Activated naive CD4-positive, alpha-beta T cell treated with anti-CD3 and anti-CD28 coated beads, Interleukin-2, amount 50 U/mL, for 16 hours (primary cell): ENCODE measurements at places on chromosomes 16 and 17.
A peak's percentile ranks its signal among the peaks of the same experiment; 100 is the strongest.

GRCh38 chr16:27228045-27228444 is 24.7 kb downstream of the KDM8 start:
- no peak for DNase-seq

GRCh38 chr16:1908983-1909382 is 9.2 kb downstream of the HS3ST6 start:
- DNase-seq: no peak

- DNase-seq: peak; percentile 72
Observed at GRCh38 chr16:67244387-67245185, 2.7 kb downstream of the FHOD1 start.

GRCh38 chr17:42623732-42624596 is 14.5 kb downstream of the TUBG1 start:
- no peak for DNase-seq

GRCh38 chr16:56774016-56774680 is 44.2 kb downstream of the NUP93 start:
- DNase-seq: no peak

- DNase-seq: no peak
Observed at GRCh38 chr17:10652984-10653659, 4.0 kb downstream of the MYH3 start.

DNA sequence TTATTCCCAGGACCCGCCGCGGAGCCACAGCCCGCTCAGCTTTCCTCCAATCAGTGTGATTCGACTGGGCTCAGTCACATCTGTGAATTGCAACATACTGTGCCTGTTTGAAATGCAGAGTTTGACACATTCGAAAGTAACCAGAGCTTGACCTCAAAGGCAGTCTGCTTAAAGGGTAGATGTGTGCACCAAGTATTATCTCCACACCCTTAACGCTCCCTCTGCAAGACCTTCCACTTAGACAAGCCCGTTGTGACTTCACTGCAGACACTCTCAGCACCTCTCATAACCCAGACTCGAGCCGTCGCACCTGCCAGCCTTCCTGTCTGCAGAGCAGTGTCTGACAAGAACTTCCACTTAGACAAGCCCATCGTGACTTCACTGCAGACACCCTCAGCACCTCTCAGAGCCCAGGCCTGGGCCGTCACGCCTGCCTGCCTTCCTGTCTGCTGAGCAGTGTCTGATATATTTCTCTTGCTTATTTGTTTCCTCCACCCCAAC is 3.7 kb downstream of the KLHDC4 start:
- no peak for DNase-seq

DNA sequence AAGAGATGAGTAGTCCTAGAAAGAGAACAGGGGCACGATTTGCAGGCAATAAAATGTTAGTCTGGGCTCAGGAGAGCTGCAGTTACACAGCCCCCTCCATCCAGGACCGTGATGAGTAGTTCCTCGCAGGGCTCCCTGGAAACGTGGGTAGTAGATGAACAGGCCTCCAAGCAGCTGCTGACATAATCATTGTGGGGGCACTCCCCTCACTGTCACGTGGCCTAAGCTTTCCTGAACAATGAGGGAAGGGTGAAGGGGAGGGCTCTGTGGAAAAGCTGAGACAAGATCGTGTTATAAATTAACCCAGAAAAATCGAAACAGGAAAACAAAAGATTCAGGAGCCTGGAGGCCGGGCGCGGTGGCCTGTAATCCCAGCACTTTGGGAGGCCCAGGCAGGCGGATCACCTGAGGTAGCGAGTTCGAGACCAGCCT is 1.3 kb upstream of the PER1 start:
- peak; percentile 65 for DNase-seq

- DNase-seq: no peak
Observed at GRCh38 chr16:24990803-24991202, 24.4 kb downstream of the ARHGAP17 start.

- DNase-seq: peak; percentile 23
Observed at GRCh38 chr16:66695935-66696668, 441 bp downstream of the CMTM4 start.

DNA sequence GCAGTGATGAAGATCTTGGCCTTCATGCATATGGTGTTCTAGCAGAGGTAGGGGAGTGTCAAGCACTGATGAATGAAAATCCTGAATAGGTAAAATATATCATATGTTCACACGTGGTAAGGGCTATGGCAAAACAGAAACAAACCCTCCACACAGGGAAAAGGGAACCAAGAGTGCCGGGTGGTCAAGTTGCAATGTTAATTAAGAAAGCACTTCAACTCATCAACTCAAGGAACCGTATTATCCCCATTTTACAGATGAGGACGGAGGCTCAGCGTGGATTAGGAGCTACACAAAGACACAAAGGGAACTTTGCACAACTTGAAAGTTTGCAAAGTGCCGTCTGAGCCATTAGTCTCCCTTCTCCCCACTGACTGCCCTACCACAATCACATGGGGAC is 28.1 kb upstream of the MEOX1 start:
- DNase-seq: no peak

GRCh38 chr17:9195411-9195810 is 174.1 kb downstream of the NTN1 start:
- no peak for DNase-seq

GRCh38 chr17:82100502-82101298 is 2.7 kb upstream of the FASN start:
- DNase-seq: no peak

DNA sequence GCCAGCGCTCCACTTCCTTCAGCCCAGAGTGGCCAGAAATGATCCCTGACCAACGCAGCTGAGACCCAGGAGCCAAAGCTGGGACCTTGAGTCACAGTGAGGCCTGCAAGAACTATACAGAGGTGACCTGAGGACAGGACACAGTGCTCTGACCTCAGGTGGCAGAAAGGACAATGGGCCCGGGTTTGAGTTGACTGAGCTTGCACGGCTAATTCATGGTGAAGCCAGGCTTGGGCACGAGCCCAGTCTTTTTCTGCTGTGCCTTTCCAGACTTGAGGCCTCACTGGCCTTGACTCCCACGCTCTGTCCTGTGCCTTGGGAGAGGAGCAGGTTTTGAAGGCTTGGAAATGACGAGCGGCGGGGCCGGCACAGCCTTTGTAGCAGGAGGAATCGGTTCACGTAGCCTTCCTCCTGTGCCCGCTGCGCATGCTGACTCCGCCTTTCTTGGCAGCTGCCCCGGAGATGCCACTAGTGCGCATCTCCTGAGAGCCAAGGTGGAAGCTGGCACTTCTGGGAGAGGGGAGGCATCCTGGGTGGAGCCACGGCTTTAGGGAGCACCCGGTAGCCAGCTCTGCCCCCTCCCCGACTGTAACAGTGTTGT is 34.9 kb downstream of the NDEL1 start:
- no peak for DNase-seq

DNA sequence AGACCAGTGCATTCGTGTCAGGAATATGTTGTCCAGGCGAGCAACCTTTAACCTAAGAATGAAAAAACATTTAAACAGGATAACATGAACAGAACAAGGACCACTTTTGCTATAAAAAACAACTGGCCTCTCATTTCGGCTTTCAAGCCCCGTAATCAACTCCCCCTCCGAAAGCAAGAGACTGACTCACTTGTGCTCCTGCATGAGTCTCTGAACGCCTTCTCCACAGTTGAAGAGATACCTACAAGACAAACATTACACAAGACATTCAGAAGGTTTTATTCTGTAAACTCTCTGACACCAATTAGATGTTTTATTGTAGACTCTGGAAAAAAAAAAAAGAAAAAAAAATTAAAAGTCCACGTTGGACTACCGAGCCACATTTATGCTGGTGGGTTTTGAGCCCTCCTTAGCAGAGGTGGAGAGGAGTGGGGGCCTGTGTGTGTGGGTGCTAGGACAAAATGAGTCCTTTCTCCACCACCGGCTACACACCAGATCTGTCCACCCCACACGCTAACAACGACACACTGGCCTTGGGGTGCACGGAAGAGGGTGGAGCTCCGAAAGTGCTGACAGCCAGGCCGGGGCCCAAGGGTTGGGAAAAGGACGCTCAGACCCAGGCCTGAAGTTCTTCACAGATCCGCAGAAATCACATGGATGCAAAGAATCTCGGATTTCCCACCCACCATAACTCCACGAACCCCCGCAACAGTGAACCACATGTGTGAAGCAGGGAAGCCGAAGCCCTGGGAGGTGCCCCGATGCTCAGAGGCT is 759 bp downstream of the ELAC2 start:
- peak; percentile 25 for DNase-seq

DNA sequence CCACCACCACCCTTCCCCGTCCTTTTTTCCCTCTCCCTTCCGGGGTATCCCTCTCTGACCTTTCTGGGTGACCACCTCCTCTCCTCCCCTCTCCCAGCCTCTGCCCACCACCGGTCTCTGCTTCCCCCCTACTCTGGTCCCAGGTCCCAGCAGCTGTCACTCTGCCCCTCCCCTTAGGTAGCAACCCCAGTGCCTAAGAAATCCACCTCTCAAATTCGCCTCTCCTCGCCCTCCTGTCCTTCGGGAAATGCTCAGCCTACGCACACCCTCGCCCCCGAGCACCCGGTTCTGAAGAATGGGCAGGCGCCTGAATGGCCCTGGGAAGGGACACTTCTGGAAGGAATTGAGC is 775 bp upstream of the SP6 start:
- DNase-seq: no peak

GRCh38 chr17:59899099-59899498 is 6.2 kb downstream of the RPS6KB1 start:
- DNase-seq: no peak

DNA sequence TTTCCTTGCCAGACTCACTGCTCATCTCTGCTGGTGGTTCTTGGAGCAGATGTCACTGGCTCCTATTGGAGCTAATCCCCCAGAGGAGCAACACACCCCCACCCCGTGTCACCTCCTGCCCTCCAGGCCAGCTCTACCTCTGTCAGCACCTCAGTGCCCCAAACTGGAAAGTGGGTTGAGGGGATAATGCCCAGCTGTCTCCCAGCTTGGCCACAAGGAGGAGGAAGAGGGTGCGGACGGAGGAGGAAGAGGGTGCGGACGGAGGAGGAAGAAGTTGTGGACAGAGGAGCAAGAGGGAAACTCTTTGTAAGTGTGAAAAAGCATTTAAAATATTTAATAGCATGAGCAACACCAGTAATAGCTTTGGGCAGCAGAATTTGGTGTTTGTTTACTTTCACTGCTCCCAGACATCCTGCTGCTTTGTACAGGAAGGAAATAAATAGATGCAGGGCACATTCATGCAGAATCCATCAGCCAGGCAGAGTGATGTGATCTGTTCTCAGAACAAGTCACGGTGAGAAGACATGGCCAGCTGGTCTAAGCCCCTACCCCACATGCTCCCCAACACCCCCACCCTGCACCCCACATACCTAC is 82.5 kb downstream of the C17orf67 start:
- DNase-seq: no peak

DNA sequence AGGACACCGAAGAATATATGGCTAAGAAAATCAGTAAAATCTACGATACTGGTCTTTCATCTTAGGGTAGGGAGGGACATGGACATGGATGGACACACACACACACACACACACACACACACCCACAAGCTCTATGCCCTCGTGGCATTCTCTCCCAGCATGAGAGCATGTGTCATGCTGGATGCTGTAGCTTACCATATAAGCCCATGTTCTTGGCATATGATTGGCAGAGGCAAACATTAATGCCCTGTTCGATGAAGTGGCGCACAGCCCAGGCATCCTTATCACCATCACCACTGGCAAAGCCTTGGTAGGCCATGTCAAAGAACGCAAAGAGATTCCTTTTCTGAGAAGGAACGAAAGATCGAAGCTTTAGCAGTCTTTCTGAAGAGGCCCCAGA is 17.6 kb downstream of the GOT2 start:
- no peak for DNase-seq

DNA sequence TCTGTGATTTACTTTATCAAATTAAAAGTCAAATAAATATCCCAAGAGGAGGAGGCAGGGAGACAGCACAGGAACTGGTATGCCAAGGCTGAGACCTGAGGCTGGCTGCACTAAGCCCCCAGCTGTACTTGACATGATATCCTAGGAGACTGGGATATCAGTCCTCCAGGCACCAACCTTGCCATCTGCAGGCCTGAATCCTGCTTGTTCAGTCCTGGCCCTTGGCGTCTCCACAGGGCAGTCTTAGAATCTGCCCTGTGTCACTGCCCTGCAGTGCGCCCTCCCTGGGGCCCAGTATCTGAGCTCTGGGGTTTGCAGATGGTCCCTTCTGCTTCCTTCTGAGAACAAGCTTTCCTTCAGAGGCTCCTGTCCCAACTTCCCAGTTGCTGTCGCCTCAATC is 75.9 kb downstream of the HS3ST3A1 start:
- DNase-seq: no peak

GRCh38 chr17:66676421-66676820 is 158.5 kb upstream of the CACNG5 start:
- no peak for DNase-seq

DNA sequence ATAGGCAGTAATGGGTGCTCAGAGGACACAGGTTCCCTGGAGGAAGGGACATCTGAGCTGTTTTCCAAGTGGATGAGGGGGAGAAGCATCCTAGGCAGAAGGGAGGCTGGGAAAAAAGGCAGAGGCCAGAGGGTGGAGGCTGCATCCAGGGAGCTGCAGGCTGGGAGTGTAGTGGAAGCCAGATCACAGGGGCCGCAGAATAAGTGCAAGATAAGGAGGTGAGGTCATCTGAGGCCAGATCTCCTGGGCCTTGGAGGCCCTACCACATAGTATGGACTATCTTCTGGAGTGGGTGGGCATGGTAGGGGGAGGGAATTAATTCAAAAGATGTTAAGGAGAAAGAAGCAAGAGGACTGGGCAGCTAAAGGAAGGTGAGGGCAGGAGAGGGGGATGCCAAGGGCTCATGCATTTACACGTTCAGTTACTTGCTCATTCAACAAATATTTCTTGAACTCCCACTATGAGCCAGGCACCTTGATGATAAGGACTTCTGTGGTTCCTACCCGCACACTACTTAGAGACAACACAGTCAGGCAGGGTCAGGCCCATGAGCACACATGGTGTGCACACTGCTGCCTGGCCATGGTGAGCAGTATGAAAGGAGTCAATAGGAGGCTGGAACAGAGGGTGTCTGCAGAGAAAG is 2.4 kb upstream of the RIPOR1 start:
- no peak for DNase-seq

DNA sequence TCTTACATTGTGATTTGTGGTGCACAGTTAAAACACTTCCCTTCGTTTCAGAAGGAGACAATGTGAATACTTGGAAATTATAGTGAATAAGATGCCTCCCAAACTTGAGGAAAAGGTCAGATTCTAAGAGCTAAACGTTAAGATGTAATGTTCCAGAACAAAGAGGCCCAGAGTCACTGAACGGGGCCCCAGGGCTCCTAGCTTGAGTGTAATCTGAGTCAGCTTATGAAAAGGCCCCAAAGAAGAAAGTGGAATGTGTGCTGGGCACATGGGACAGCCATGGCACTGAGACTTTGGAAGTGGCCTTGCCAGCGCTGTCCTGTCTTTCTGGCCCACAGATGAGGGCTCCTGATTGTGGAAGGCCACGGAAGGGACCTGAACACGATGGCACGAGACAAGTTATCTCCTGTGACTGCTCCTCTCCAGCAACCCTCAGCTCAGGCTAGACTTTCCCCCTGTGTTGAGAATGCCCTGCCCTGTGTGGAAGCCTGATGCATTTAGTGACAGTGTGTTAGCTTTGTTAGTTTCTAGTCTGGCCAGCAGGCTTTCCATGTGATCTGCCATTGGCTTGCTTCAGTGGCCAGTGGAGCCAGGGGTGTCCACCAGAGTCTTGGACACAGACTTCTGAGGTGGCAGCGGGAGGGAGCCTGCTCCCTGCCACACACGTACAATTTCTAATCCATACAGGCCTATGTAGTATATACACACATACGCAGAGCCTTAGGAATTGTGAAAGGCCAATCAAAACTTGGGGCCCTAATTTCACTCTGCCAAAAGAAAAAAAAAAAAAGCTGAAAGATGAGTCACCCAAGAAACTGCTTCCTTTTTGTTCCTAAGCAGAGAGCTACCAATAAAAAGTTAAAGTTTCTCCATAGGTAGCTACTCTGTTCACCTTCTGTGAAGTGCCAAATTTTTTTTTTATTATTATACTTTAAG is 13.1 kb downstream of the SPATA33 start:
- no peak for DNase-seq
